ENCODE measurements at places on chromosomes 1 and 21.
A peak's percentile ranks its signal among the peaks of the same experiment; 100 is the strongest.

DNA sequence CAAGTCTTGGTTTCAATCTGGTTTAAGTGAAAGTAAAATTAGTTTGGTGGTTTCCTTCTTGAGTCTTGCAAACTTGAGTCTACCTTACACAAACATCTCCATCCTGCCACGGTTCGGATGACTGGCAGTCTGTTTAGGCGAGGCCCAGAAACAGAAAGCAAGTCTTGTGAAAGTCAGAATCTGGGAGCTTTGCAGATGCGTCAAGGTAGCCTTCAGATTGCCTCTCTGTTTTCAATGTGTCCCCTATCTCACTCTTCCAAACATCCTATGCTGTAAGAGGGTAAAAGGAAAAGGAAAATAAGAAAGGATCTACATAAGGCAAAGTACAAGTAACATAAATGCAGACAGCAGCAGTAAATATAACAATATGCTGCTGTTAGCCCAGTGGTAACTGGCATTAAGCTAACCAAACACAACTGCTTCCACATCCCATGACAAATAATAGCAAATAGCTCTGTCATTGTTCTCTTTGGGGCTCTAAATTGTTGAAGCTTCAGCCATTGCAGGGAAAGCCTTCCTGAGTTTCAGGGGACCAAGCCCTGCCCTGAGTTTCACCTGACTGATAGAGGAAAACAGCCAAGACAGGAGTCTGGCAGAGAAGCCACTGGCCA is 26.2 kb upstream of the C1orf105 start:
- no peak for DNase-seq
- H3K27me3 ChIP-seq, result no peaks in the 10 kb centered on the region
- peak overlapping the region; percentile 19 for H3K4me3 ChIP-seq

- peak overlapping the region; percentile 76 for H3K4me3 ChIP-seq
- H3K27ac ChIP-seq, result peak overlapping the region; percentile 97
- H3K27me3 ChIP-seq, result no peaks in the 10 kb centered on the region
- peak; percentile 86 for DNase-seq
Observed at GRCh38 chr1:164786980-164787833, 228.2 kb downstream of the PBX1 start.

DNA sequence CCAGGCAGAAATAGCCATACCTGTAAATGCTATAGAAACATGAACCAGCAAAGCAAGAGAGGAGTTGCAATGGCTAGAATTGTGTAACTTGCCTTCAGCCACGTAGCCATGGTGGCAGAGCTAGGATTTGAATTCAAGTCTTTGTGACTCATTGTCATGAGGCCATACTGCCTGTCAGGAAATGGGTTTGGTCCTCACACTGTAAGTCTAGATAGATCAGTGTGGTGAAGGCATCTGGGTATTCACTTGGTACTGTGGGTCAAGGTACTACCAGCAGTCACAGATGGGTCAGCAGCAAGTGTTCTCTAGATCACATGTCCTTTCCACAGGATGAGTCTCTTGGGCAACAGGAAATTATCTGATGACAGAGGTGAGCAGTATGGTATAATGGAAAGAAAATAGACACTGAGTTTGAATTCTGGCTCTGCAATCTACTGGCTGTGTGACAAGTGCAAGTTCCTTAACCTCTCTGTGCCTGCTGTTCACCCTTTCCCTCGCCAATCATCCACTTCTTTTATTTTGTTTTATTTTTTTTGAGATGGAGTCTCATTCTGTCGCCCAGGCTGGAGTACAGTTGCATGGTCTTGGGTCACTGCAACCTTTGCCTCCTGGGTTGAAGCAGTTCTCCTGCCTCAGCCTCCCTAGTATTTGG is 36.9 kb downstream of the FGGY start:
- H3K36me3 ChIP-seq, result peaks cover 4% of the 10 kb centered on the region
- H3K4me3 ChIP-seq, result no peak overlapping the region
- no peak for DNase-seq
- no peak overlapping the region for H3K27ac ChIP-seq
- H3K27me3 ChIP-seq, result no peaks in the 10 kb centered on the region
- H3K4me1 ChIP-seq, result peaks cover 4% of the 10 kb centered on the region

GRCh38 chr1:26833432-26834405 is 7.2 kb downstream of the ZDHHC18 start:
- no peak overlapping the region for H3K4me3 ChIP-seq
- no peaks in the 10 kb centered on the region for H3K27me3 ChIP-seq
- DNase-seq, result no peak
- peaks cover 30% of the 10 kb centered on the region for H3K36me3 ChIP-seq
- peaks cover 10% of the 10 kb centered on the region for H3K4me1 ChIP-seq

DNA sequence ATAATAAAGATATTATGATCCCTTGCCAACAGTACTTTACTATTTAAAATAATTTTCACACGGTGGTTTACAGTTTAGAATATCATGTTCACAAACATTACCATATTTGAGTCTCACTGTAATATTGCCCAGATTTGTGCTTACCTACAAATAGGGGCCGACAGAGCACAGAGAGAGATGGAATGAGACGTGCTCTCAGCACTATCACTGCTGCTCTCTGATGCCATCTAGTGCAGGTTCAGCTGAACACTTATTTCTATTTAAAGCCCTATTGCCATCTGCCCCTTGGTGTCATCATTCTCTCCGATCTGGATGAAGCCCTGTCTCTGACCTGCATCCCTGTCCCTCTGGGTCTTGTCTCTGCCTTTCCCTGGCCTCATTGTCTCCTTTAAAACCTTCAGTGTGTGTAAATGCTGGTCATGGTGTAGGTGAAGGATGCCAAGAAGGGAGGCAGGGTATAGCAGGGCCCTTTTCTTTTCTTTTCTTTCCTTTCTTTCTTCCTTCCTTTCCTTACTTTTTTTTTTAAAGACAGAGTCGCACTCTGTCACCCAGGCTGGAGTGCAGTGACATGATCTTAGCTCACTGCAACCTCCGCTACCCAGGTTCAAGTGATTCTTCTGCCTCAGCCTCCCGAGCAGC is 6.9 kb upstream of the GPATCH4 start:
- DNase-seq, result no peak
- no peak overlapping the region for H3K27ac ChIP-seq
- H3K4me1 ChIP-seq, result peaks cover 3% of the 10 kb centered on the region
- no peaks in the 10 kb centered on the region for H3K36me3 ChIP-seq
- H3K27me3 ChIP-seq, result peaks cover 29% of the 10 kb centered on the region

DNA sequence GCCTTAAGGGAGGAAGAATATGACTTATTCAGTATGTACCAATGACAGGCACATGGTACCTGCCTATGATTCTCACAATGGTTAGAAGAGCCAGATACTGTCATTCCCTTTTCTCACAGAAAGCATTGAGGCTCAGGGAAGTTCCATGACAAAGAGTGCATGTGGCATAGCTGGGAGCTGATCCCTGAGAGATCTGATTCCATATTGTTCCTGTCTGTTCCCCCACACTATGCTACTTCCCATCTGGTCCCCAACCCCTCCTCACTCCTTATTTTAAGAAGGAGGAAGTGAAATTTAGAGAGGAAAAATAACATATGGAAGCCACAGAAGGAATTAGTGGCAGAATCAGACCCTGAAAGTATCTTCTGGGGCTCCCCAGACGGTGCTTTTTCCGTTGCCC is 500.0 kb downstream of the PLPP3 start:
- no peaks in the 10 kb centered on the region for H3K36me3 ChIP-seq
- H3K4me1 ChIP-seq, result no peaks in the 10 kb centered on the region
- H3K27ac ChIP-seq, result no peak overlapping the region
- no peak overlapping the region for H3K4me3 ChIP-seq

DNA sequence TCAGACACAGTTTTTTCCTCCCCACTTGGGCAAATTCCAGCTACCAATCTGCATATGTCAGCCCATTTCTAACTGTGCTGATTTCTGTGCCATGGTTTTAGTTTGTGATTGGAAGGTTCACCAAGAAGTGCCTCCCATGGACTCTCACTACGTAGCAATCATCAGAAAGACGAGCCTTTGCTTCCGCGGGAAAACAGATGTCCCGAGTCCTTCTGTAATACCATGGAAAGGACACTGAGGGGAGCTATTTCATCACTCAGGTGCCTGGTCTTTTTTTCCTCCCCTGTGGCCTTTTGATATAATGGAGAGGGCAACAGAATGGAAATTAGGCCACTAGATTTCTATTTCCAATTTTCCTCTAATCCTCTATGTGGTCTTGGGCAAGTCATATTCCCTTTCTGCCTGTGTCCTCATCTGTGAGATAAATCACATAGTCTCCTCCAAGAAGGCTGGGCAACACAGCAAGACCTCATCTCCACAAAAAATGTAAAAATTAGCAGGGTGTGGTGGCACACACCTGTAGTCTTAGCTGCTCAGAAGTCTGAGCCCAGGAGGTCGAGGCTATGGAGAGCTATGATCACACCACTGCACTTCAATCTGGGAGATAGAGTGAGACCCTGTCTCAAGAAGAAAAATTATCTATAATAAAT is 24.8 kb downstream of the LEMD1 start:
- DNase-seq, result no peak
- H3K27ac ChIP-seq, result no peak overlapping the region
- H3K27me3 ChIP-seq, result peaks cover 22% of the 10 kb centered on the region
- no peak overlapping the region for H3K4me3 ChIP-seq
- H3K4me1 ChIP-seq, result no peaks in the 10 kb centered on the region

- no peak overlapping the region for H3K4me3 ChIP-seq
- peaks cover 3% of the 10 kb centered on the region for H3K36me3 ChIP-seq
- H3K27me3 ChIP-seq, result no peaks in the 10 kb centered on the region
- no peak overlapping the region for H3K27ac ChIP-seq
- DNase-seq, result no peak
Observed at GRCh38 chr1:89098857-89099256, 27.1 kb downstream of the GBP2 start.

GRCh38 chr1:54834007-54834541 is 33.0 kb upstream of the TTC22 start:
- no peak overlapping the region for H3K27ac ChIP-seq
- peaks cover 10% of the 10 kb centered on the region for H3K27me3 ChIP-seq
- H3K4me1 ChIP-seq, result no peaks in the 10 kb centered on the region
- no peak overlapping the region for H3K4me3 ChIP-seq

DNA sequence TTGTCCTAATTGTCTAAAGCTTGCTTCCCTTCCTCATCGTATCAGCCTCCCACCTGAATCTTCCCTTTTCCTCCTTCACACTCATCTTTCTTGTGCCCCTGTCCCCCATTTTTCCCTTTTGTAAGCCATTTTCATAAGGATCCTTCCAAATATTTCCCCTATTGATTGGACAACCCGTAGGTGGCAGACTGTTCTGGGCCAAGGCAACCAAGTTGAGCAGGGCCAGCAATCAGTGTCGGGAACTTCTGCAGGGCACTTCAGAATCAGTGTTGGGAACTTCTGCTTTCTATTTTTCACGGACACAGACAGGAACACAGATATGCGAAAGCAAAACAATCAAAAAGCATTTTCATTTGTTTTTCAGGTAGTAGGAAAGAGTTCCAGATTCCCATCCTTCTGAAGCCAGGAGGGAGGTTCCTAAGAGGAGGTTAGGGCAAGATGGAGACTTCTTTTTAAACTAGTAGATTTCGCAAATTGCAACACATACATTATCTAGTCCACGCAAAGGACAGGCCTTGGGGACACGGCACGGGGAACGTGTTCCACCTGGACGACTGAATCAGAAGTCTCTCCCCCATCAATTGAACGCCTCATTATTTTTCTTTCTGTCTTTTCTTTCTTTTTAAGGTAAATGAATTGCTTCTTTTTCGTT is 691 bp upstream of the MPZL1 start:
- H3K36me3 ChIP-seq, result peaks cover 8% of the 10 kb centered on the region
- DNase-seq, result no peak
- peak overlapping the region; percentile 98 for H3K4me3 ChIP-seq
- no peaks in the 10 kb centered on the region for H3K27me3 ChIP-seq
- peak overlapping the region; percentile 82 for H3K27ac ChIP-seq
- H3K4me1 ChIP-seq, result peaks cover 30% of the 10 kb centered on the region

GRCh38 chr1:12099610-12100009 is 36.5 kb downstream of the TNFRSF8 start:
- DNase-seq, result no peak
- H3K4me3 ChIP-seq, result no peak overlapping the region
- no peaks in the 10 kb centered on the region for H3K4me1 ChIP-seq
- no peak overlapping the region for H3K27ac ChIP-seq

GRCh38 chr1:58119971-58120370 is 426.6 kb downstream of the OMA1 start:
- peaks cover 5% of the 10 kb centered on the region for H3K27me3 ChIP-seq
- no peak overlapping the region for H3K4me3 ChIP-seq
- DNase-seq, result no peak

DNA sequence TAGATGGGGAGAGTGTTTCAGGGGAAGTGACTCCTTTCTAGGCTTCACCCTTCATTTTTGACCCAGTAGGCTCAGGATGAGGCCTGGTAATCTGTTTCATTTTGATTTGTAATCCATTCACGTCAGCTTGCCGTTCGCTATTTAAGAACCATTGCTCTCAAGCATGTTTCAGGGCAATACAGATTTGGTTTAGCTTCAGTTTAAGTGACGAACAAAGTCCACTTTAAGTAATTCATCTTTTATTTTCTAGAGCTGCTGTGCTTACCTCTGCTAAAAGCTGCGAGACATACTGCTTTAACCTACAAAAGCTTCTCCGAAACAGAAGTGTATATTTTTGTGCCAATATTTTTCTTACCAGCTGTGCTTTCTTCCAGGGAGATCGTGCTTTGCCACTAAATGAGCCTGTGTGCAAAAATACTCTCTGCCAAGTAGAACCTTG is 8.9 kb upstream of the FMO3 start:
- H3K27me3 ChIP-seq, result peaks cover 3% of the 10 kb centered on the region
- H3K27ac ChIP-seq, result no peak overlapping the region
- no peaks in the 10 kb centered on the region for H3K36me3 ChIP-seq

DNA sequence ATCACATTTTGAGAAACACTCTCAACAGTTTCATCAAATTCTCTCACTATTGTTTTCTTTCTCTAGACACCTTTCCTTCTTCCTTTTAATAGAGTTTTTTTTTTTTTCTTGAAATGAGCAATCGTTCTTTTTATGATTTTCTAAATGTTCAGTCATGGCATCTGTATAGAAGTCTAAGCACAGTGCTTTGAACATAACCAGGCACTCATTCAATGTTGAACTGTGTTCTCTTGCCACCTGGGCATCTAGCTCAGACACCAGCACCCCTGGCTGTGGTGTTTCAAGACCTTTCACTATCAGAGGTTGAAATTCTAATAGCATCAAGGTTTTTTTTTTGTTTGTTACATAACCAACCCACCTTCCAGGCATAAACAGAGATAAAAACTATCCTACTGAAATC is 96.6 kb downstream of the DNM3 start:
- no peaks in the 10 kb centered on the region for H3K27me3 ChIP-seq
- H3K4me1 ChIP-seq, result no peaks in the 10 kb centered on the region

Data from type B pancreatic cell (in vitro differentiated cells).